ENCODE measurements at places on chromosomes 5 and 9. TPM values are rescaled to one million over a fixed set of nuclear protein-coding genes. Genes with fewer than 3 reads are reported as not detected.

GRCh38 chr5:153088538-153088937 lies 401.9 kb upstream of the GRIA1 start:
- DNase-seq, result no peak

- no peak for DNase-seq
Measured at GRCh38 chr9:7240569-7241311, 483.0 kb downstream of the KDM4C start.

- no peak for DNase-seq
Measured at GRCh38 chr5:78644741-78645300, 3.8 kb downstream of the LHFPL2 start.

GRCh38 chr5:171415115-171415730 lies 4.2 kb upstream of the FGF18 start:
- DNase-seq, result peak; percentile 75

DNA sequence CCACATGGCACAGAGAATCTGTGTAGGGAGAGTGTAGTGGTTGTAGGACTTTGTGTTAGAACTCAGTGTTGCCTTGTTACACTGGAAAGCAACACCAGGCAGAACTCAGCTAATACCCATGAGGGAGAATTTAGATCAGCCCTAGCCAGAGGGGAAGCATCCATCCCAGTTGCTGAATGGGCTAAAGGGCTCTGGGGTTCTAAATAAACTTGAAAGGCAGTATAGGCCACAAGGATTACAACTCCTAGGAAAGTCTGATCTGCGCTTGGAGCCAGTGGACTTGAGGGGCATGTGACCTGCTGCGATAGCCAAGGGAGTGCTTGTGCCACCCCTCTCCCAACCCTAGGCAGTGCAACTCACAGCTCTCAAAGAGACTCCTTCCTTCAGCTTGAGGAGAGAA lies 26.9 kb downstream of the PTGS1 start:
- DNase-seq, result no peak

GRCh38 chr9:6197330-6197729 lies 18.3 kb upstream of the IL33 start:
- no peak for DNase-seq

DNA sequence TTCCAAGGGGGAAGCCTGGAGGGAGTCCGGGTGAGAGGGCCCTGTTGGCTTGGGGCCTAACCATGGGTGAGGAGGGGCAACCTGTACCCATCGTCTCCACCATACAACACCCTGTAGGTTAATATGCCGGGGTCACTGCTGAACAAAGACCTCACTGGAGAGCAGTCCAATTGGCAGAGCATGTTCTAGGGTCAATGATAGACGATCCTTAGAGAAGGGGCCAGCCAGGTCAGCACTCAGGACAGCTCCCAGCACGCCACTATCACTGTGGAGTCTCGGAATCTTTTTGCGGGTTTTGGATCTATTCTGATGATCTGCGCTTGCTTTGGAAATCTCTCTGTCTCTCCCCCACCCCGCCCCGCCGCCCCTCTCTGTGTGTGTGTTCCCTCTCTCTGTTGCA lies 218.4 kb upstream of the MVB12B start:
- no peak for DNase-seq

DNA sequence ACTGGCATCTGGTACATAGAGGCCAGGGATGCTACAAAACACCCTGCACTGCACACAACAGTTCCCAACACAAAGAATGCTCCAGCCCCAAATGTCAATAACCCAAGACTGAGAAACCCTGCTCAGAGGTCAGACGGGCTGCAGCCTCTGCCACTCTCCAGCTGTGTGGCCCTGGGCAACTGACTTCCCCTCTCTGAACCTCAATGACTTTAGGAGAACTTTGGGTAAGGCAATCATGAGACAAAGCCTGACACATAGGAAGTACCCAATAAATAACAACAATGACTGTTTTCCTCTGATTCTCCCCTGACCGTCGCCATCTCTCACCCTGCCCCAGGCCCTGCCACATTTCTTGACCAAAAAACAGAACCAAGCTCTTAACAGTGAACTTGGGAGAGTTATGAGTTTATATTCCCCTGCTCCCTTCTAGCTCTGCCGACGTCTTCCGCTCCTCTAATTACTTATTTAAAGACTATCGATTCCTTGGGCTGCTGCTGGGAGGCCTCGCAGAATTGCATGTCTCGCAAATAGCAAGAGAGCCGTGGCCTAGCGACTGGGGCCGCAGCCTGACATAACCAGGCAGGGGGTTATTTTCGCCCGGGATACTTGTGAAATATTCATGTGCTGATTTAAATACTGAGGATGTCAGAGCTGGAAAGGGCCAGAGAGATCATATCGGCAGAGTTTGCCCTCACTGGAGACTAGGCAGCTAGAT lies 24.5 kb upstream of the CRB2 start:
- no peak for DNase-seq

DNA sequence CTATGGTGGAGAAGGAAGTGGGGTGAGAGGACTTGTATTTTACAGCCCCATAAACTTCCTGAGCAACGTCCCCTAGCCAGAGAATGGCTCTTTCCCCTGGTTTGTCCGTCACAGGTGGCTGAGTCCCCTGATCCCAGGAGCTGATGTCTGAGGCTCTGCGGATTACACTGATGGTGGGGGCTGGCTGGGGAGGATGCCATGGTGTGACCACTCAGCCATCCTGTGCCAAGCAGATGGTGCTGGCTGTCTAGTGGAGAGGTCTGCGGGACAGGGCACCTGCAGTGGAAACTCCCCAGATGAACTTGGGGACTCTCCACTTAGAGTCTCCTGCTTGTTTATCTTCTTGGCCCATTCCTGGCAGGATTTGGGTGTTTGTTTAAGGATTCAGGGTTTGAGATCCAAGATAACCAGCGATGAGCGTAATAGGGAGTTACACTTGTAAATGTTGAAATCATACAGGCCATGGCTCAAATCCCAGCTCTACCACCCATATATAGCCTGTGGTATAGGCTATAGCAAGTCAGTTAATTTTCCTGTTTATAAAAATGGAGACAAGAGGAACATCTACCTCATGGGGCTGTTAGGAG lies 4.7 kb upstream of the PTGS1 start:
- DNase-seq, result no peak

GRCh38 chr9:73437758-73438157 lies 286.1 kb downstream of the ANXA1 start:
- no peak for DNase-seq

DNA sequence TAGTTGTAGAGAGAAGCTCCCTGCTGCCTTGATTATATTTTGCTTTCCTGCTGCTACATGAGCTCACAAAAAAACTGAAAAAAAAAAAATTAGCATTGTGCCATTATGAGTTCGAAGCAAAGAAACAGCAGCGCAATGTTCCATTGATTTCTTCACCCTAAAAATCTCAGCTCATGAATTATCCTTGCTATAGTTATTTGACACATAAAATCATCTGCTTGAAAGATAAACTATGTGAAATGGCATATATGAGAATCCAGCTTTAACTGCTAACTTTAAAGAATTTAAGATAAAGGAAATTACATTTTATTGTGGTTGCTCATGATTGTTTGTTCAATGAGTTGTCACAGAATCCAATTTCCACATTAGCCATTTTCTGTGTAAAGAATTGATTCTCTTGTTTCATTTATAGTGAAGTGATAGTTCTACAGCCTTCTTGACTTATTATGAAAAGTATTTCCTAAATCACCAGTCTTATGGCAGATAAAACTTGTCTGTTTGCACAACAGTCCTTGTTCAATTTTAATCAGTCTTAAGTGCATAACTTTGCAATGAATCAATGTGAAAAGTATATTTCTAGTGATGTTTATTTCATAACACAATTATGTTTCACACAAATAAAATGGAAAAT lies 1275.0 kb upstream of the CDH9 start:
- DNase-seq, result no peak

DNA sequence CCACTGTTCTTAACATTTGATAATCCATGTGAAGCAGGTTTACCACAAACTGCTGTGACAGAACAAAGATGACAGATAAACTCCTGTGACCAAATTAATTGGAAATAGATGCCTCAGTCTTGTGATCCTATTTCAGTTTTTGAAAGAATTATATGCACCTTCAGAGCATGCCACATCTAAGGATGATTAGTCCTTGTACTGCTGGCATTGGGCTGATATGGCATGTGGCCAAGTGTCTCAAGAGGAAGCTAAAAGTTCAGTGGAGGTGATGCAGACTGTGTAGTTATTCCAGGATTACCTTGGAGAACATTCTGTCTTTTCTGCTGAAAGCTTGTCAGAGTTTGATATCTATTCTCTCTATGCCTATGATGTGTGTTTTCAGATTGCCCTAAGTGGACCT lies 314.4 kb upstream of the EFNA5 start:
- peak; percentile 28 for DNase-seq

GRCh38 chr9:93295456-93296076 lies 111.6 kb downstream of the WNK2 start:
- no peak for DNase-seq

GRCh38 chr5:89034588-89034987 lies 151.6 kb upstream of the MEF2C start:
- peak; percentile 88 for DNase-seq

DNA sequence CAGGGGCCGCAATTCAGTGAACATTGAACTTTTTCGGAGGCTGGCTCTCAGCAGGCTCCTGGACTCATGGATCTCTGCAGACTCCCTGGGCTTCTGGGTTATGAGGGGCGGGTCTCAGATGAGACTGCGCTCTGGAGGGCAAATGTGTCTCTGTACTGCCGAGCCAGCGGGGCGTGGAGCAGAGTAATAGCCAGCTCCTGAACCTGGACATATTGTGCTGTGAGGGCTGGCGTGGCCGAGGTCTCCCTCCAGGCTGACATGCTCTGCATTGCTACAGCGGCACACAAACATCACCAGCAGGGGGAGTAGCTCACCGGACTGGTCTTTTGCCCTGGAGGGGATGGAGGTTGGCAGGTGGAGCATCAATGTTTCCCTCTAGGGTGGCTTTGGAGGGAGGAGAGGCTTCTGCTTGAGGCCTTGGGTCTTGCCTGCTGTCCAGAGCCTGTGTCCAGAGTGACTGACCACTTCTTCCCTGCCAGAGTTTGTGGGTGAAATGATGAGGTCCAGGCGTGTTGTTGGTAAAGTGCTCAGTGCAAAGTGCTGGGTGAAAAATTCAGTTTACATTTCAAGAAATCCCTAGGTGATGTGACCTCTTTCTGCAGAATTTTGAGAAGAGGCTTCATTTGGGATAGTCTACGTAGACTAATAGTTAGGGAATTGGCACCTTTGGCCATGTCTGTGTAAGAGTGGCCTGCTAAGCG lies 10.9 kb upstream of the GADD45G start:
- DNase-seq, result peak; percentile 26

DNA sequence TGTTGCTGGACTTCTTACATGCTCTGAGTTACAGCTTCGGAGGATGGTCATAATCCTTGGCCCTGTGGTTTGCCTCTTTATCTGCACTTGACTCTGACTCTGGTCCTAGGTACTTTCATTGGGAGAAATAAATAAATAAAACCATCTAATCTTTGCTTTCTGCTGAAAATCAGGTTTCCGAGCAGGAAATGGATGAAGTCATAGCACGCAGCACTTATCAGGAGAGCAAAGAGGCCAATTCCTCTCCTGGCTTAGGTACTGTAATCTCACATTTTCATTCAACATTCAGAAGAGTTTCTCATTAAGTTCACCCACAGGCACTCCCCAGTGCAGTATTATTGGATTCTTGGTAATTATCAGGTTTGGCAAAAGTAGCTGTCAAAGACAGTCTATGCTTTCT lies 104.7 kb downstream of the GOLPH3 start:
- no peak for DNase-seq

GRCh38 chr9:84780385-84780784 lies 110.9 kb downstream of the NTRK2 start:
- DNase-seq, result no peak

GRCh38 chr5:154076240-154076922 lies 37.6 kb downstream of the MFAP3 start:
- DNase-seq, result peak; percentile 47

GRCh38 chr5:113119246-113119924 lies 142.8 kb downstream of the DCP2 start:
- no peak for DNase-seq

DNA sequence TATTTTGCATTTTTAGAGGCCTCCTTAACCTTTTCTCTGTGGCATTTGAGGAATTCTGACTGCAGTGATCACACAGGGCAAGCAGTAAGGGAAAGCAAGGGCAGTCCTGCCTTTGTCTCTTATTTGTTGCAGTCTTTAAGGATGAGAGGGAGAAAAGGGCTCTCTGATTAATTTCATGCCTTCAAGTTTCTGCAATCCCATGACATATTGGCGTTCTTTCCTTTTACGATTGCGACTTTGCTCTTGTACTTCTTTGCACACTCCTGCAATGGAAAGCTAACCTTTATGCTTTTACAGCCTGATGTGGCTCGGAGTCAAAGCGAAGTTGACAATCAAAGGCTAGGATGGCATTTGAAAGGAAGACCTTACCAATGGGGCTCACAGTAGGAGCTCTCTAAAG lies 698.4 kb downstream of the DNAH5 start:
- no peak for DNase-seq

DNA sequence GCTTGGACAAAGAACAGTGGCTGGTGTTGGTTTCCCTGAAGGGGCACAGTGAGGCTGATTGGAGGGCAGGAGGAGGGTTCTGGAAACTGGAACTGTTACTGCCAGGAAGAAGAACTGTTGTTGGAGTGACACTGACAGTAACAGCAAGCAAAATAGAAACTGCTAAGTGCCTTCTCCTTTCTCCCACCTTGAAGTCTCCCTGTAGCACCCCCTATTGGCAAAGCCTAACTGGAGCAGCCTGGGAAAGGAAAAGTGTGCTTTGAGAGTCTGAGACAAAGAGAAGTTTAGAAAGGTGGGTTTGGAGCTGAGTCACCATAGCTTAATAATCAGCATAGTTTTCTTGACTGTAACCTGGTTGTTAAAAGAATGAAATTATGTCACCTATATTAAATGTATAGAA lies 2.5 kb upstream of the TMEM174 start:
- DNase-seq, result no peak

DNA sequence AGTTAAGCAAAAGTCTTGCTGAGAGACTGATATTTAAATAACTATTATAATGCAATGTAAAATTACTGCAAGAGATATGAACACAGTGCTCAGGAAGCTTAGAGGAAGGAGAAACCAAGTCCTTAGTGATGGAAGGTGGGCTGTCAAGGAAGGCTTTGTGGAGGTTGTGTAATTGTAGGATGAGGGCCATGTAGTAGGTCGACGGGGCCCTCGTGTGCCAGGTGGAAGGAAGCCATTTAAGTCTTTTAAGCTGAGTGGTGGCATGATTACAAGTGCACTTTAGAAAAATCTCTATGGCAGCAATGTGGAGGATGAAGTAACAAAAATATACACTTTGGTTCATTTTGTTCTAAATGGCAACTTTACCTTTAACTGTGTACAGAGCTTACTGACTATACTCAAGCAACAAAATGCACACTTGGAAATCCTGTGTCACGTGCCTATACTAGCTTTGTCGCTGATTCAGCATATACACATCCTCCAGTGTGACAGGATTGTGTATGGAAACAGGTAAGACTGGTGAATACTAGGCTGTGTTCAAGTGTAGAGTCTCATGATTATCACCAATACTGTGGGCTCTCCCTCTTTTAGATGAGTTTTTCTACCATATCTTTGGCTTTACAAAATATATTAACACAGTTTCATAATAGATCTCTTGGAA lies 78.6 kb downstream of the TMC1 start:
- DNase-seq, result no peak

Gene NAIP
- total RNA-seq, result 3.3 TPM

Gene SOHLH1
- not detected for total RNA-seq

Gene MYO10
- total RNA-seq, result 62.0 TPM

Gene SEMA4D
- 0.86 TPM for total RNA-seq

Gene PPP3R2
- total RNA-seq, result not detected

Gene TSSK1B
- not detected for total RNA-seq

Gene PCDHB12
- total RNA-seq, result not detected

Gene NMUR2
- total RNA-seq, result not detected

Gene FCHSD1
- 5.8 TPM for total RNA-seq

Gene FAM170A
- not detected for total RNA-seq

Gene PSMB7
- total RNA-seq, result 179 TPM

Gene EQTN
- not detected for total RNA-seq

Gene GPSM1
- total RNA-seq, result 46.3 TPM
